ENCODE measurements at places on chromosomes 1 and 21.

DNA sequence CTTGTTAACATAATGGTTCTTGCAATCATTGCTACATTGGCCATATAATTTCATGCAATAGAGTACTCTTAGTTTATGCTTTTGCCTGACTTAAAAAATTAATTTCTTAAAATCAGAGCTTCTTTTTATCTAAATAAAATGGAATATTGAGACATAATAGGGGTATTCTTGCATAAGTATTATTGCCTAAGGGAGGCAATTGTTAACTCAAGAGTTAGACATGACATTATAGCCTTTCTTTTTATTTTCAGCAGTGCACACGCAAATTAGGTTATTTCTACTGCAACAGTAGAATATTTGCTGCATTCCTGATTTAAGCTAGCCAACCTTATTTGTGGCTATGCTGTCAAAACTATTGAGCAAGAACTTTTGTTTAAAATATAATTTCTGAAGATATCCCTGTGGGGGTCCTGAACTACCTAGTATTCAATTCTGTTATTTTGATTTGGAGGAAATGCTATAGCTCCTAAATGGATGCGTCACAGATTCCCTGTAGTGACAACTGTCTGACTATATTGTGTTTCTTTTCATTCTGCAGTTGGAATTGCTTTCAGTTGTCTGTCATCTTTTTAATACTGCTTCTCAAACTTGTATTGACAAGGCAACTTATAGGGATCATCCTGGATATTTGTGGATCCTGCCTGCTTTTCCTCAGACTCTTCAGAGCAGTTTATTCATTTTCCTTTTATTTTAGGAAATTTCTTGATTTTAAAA, 211.0 kb downstream of the PATJ start:
- no peak for DNase-seq

DNA sequence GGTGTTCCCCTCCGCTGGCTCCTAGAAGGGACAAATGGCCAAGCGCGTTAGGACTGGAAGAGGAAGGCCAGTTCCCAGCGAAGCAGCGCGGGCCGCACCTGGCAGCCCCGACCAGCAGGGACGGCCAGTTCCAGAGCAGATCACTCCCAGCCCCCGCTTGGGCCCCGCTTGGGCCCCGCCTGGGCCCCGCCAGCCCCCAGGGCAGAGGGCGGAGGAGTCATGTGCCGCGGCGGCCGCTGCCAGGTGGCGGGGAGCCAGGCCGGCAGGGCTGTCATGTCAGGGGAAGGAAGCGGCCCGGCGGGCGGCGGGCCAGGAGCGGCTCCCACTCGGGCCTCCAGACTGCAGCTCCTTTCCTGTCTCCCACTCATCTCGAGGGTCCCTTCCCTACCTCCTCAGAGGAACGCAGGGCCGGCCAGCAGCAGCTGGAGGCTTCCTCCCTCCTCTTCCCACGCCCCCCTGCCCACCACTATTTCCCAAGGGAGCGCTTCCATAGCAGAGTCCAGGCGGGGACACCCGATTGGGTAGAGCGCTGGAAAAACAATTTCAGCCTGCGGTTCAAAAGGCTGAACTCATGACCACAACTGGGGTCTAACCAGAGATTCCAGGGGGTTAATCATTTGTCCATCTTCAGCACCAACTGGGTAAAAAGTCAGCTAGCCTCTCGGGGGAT, 16.5 kb downstream of the ZNF697 start:
- peak; percentile 30 for DNase-seq

GRCh38 chr1:206745301-206745700, 25.3 kb upstream of the IL19 start:
- no peak for DNase-seq

DNA sequence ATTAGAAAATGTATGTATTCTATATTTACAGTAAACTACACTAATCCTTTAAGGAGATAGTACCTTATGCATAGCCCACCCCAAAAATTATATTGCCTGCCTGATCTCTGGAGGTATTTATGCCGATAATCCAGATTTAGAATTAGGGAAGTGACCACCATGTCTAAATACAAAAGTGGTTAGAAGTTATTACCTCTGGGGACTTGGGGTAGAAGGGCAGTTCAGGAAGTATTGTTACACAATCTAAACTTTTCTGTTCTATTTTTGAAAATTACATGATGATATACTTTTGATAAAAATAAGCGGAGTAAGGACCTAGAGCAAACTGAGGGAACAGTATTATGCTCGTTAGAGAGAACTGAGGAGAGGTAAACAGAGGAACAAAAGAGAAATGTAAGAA, 90.5 kb upstream of the ZP4 start:
- no peak for DNase-seq

- DNase-seq, result no peak
Observed at GRCh38 chr1:39826583-39826982, 37.9 kb upstream of the BMP8B start.

GRCh38 chr1:39130325-39130724, 74.2 kb upstream of the MACF1 start:
- DNase-seq, result no peak

GRCh38 chr1:96872757-96873156, 151.2 kb downstream of the PTBP2 start:
- DNase-seq, result no peak

DNA sequence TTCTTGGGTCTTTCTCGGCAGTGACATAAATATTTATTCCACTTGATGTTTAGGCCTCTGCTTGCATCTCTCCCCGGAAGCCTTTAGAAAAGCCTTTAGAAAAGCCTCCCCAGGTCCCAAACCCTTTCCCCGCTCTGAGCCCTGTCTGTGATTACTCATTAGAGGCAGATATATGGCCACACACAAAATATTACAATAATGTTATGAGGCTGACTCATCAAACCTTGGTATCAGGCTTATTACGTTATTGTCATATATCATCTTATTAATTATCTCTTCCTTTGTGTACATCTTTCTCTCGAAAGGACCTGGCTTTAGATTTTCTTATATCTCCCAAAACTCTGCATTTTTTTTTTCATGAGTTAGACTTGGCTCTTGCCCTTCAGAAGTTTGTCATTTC, 69.5 kb downstream of the FGGY start:
- no peak for DNase-seq

GRCh38 chr1:37040773-37041172, 6.5 kb upstream of the GRIK3 start:
- no peak for DNase-seq

GRCh38 chr1:21814241-21814918, 2.3 kb downstream of the LDLRAD2 start:
- peak; percentile 23 for DNase-seq

DNA sequence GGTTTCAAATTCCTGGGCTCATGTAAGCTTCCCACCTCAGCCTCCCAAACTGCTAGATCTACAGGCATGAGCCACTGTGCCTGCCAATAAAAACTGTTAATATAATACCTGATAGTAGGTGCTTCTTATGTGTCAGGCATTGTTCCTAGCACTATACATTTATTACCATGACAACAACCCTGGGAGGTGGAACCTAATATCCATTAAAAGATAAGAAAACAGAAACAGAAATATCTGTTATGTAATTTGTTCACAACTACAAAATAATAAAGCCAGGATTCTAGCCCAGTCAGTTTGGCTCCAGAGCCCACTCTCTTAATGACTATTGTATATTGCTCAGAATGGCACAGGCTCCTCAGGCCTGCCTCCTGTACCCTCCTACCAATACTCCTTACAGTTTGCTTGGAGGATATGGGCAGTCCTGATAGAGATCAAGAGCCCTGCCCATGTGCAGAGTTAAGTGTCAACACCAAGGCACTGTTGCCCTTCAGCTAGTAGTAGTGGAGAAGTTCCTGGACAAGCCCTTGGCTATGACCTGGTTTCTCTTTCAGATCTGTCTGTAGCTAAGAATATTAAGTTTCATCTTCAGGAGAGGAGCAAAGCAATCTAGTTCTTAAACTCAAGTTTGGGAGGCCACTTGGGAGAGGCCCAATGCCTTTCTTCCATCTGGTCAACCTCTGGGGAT, 22.4 kb downstream of the RPL5 start:
- DNase-seq, result peak; percentile 97

DNA sequence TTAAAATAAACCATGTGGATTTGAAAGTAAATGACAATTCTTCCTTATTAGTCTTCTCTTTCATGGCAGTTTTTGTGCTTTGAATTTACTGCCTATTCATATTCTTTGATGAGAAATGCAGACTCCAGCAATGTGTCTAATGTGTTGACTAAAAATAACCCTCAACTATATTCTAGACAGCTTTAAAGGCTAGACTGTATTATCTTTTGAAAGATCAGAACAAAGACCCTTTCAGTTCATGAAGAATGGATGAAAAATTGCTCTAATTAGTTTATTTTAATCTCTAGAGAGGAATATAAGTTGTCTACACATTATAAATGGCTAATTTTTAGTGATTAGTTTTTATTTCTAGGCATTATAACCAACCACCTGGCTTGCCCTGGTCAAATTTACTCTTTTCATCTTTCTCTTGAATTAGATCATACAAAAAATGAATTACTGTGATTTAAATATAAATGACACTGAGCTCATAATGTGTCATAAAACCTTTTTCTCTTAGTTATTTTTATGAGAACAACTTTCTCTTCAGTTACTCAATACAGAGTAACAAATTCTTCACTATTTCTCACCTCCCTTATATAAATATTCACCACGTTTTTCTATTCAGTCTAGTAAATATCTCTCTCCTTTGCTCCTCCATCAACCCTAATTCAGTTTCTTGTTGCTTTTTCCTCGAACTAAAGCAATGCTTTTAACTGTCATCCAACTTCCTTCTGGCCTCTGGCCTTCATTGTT, 428.5 kb upstream of the TMPRSS15 start:
- no peak for DNase-seq

DNA sequence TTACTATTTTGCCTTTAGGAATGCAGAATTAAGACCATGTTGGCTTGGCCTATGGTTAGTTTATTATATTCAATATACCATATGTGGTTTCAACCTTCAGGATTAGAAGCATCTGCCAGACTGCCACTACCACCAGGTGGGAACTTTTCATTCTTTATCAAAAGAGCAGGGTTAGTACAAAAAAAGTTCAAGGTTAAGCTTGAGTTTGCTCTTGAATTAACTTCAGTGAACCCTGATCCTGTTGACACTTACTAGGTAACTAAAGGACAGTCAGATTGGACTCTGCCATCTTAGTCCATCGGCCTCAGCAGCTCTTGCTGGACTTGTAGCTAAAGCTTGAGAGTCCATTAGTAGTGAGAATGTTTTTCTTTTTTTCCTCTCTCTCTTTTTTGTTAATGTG, 22.1 kb downstream of the CLIC4 start:
- no peak for DNase-seq

GRCh38 chr1:54723985-54724384, 8.3 kb downstream of the TTC4 start:
- no peak for DNase-seq

GRCh38 chr1:3040004-3040403, 18.7 kb downstream of the ACTRT2 start:
- no peak for DNase-seq

DNA sequence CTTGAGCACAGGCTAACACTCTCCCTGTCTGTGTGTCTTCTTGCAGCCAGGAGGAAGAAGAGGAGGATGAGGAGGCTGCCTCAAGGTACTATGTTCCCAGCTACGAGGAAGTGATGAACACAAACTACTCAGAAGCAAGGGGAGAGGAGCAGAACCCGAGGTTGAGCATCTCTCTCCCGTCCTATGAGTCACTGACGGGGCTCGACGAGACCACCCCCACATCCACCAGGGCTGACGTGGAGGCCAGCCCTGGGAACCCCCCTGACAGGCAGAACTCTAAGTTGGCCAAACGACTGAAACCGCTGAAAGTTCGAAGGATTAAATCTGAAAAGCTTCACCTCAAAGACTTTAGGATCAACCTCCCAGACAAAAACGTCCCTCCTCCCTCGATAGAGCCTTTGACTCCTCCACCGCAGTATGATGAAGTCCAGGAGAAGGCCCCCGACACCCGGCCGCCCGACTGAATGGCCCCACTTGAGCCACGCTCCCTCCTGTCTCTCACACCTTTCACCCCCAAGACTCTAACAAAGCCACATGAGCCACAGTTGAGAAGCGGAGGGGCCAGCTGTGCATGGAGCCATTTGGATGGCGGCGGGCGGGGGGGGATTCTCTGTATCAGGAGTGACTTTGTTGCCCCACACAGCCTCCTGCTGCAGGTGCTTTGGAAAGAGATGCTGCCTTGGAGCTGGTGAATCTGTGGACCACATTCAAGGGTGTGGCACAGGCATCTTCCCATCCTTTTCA, 27.6 kb upstream of the FHAD1 start:
- no peak for DNase-seq

DNA sequence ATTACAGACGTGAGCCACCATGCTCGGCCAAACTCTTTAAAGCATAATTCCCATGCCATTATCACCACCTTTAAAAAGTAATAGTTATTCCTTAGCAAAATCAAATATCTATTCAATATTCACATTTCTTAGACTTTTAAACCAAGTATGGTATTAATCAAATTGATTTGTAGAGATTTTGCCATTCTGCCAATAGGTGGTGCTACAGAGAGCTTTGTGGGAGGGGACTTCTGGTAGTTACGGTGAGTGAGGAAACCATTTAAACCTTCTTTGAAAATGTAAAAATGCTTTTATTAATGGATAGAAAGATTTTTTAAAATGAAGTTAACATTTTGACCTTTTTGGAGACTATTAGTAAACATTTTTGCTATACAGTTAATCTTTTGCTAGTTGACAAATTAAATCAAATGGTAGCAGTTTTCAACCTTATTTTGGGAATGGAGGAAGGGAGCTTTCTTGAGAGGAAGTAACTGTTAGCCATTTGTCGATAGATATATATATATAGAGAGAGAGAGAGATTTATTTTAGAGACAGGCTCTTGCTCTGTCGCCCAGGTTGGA, 19.3 kb downstream of the IARS2 start:
- DNase-seq, result no peak

DNA sequence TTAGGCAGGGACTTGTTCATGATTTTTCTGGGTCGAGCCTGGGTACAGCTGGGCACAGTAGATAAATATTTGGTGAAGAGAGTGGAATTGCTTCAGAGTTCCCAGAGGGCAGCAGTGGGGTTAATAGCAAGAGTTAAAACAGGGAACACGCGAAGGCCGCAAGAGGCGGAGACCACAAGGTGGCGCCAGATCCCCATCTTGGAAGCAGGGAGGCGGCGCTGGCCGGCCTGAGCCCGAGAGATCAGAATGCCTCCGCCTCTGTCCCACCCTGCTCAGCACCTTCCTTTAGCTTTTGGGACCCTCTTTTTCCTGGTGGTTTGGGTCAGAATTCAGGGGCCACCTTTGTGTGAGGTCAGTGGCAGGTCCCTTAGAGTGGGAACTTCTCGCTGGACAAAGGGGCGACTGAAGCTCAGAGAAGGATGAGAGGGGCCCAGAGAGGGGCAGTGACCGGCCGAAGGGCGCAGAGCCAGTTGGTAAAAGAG, 6.5 kb upstream of the PADI2 start:
- DNase-seq, result peak; percentile 54

- peak; percentile 86 for DNase-seq
Observed at GRCh38 chr1:222124602-222125001, 382.7 kb upstream of the DUSP10 start.

GRCh38 chr1:234593771-234594504, 16.0 kb downstream of the IRF2BP2 start:
- no peak for DNase-seq

DNA sequence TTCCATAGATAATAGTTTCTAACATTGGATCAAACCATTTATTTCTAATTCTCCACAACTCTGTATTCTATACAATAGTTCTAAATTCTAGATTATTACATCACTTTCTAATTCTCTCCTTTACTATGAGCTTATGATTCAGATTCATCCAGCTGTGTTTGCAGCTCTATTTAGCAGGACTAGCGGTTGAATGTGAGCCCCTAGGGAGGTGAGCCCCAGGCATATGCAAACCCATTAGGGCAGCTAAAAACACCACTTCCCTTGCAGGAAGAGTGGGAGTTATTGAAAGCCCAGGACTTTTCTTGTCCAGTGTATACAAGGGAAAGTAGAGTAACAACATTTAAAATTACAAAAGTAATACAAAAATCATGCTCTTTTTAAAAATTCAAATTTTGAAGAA, 56.9 kb downstream of the KRTAP19-8 start:
- DNase-seq, result no peak

- DNase-seq, result no peak
Observed at GRCh38 chr1:14363036-14363590, 235.4 kb upstream of the KAZN start.

Data from NCI-H524 (cell line).